ENCODE measurements at places on chromosomes 12 and 14.

GRCh38 chr12:33226671-33227070, 212.9 kb downstream of the SYT10 start:
- no peak for DNase-seq

GRCh38 chr12:14621826-14622225, 54.1 kb upstream of the PLBD1 start:
- DNase-seq: no peak

DNA sequence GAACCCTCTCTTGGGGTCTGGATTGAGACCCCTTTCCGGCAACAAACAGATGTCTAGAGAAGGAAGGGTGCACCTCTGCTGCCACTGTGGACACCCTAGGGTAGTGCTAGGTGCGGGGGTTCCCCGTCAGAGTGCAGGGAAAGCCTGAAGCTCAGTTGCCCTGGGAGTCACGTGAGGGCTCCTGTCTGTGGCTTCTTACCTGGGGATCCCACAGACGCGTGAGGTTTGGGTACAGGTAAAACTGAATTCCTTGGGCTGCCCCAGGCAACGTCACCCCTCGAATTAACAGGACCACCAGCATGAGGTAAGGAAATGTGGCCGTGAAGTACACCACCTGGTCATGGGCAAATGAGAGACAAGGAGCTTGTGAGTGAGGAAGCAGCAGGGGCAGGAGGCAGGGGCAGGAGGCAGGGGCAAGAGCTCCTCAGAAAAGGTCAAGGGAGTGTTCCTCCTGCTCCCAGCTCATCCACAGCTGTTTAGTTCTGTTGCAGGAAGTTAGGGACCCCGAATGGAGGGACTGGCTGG, 21.0 kb upstream of the SLC6A12 start:
- DNase-seq: no peak

GRCh38 chr12:25401547-25402345, 151.0 kb upstream of the KRAS start:
- DNase-seq: no peak

- no peak for DNase-seq
Observed at GRCh38 chr12:102824218-102824835, 92.7 kb downstream of the PAH start.
